Erythroblast (primary cell): ENCODE measurements at places on chromosomes 13 and 19.

DNA sequence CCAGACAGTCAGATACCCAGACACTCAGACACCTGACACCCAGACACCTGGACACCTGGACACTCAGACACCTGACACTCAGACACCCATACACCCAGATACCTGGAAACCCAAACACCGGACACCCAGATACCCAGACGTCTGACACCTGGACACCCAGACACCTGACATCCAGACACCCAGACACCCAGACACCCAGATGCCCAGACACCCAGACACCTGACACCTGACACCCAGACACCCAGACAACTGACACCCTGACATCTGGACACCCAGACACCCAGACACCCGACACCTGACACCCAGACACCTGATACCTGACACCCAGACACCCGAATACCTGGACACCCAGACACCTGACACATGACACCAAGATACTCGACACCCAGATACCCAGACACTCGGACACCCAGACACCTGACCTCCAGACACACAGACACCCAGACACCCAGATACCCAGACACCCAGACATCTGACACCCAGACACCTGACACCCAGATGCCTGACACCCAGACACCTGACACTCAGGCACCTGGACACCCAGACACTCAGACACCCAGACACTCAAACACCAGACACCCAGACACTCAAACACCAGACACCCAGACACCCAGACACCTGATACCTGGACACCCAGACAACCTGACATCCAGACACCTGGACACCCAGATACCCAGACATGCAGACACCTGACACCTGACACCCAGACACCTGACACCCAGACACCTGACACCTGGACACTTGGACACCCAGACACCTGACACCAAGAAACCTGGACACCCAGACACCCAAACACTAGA is 19.1 kb downstream of the C19orf12 start:
- no peak for DNase-seq

GRCh38 chr19:3270902-3271301 is 46.4 kb downstream of the CELF5 start:
- peak; percentile 58 for DNase-seq

DNA sequence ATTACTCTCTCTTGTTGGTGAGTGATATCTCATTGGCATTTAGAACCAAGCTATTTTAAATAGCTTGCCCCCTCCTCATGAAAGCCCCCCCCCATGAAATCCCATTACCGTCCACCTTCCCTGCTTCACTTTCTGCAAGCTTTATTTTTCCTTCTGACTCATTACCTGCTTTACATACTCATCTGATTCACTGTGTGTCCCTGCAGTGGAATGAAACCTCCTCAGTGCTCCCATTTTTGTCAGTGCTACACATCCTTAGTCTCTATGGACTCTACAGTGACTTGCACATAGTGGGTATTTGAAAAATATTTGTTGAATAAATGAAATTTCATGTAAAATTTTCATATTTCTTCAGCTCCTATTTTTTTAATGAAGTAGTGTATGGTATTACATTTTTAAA is 62.3 kb downstream of the DOCK9 start:
- no peak for DNase-seq

GRCh38 chr19:3210347-3211017 is 14.0 kb upstream of the CELF5 start:
- DNase-seq: peak; percentile 69

GRCh38 chr13:102584434-102584833 is 12.4 kb upstream of the TPP2 start:
- no peak for DNase-seq

- no peak for DNase-seq
These were observed 260.3 kb downstream of the SLITRK6 start for GRCh38 chr13:85538957-85539356.

GRCh38 chr19:58510084-58510862 is 1.5 kb downstream of the SLC27A5 start:
- no peak for DNase-seq

DNA sequence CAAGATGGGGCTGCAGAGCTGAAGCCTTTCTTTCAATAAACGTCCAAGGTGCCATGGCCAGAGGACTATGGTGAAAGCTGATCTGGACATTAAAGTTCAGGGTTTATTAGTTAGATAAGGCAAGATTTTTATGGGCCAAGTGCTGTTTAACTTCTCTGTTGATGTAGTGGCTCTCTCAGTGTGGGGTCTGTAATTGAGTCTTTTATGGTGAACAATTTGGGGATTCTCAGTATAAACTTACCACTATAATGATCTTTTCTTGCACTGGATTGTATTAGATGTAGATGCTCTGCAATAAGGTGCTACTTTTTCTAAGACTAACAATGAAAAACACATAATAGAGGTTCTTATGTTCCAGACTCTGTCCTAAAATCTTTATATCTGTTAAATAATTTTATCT is 190.1 kb upstream of the KLF12 start:
- DNase-seq: no peak

- DNase-seq: no peak
These were observed 14.9 kb upstream of the CYP2B6 start for GRCh38 chr19:40976134-40976533.

DNA sequence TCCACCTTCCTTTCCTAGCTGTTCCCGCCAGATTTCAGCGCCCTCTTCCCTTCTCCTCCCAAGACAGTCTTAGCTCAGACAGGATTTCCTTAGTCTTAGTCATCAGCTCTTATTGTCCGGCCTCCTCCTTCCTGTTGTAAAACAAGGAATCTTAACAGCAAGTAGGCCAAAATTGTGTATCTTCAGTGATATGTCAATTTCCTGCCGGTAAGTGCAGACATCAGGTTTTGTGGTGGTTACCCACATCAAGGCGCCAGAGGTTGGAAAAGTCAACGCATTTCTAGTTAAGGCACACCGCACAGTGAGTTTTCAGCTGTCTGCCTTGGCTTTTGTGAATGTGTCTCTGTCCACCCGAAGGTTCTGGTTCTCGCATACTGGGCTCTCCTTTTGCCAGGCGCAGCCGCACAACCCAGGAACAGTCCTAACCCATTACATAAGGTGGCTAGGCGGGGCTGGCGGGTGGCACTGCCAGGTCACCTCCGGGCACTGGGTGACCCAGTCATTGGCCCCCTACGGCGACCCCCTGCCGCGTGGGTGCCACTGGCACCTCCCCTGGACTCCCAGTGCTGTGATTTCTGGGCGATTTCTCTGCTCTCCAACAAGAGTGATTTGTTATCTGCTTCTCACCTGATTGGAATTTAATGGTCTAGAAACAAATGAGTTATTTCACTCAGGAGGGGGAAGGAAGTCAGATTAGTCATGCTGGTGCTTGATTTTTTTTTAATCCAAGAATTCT is 12.9 kb downstream of the COL4A2 start:
- no peak for DNase-seq
